ENCODE measurements at places on chromosomes 13 and 19.

- no peak for DNase-seq
Observed at GRCh38 chr19:15534957-15535864, 26.9 kb downstream of the CYP4F22 start.

DNA sequence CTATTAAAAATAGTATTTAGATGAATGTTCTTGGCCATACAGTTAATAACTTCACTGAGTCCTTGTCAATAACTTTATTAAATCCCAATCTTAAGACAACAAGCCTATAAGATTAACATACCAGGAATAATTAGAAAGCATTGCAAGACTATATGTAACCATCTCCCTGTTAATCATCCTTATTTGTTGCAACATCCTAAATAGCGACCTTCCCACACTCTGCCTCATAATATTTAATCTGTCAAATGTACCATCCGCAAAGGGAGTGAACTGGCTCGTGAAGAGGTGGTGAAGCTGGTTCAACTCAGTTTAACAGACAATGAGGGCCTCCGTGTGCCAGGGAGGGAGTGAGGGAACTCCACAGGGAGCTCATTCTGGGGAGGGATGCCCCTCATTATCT, 33.9 kb downstream of the KL start:
- DNase-seq: peak; percentile 58

DNA sequence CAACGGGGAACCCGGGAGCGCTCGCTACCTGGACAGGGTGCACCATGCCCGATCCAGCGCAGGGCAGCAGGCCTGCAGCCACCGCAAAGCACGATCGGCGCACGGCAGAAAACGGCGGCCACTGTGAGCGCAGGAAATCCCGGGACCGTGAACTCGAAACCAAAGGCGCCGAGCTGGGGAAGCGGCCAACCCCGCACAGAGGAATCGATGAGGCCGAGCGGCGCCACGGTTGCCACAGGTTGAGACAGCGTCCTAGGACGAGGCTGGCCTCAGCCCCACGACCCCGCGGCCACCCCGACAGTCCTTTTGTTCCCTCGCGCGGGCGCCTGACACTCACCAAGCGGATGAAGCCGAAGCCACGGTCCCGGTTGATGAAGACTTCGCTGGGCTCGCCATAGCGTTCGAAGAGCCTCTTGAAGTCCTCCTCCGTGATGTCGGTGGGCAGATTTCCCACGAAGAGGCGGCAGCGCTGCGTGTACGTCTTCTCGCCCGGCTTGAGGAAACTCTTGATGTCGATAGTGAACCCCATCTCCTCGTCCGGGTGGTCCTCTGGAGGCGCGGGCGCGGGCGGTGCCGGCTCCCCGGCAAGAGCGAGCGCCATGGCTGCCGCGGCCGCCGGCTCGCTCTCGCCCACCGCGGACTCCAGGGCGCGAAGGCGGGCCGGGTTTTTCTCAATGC, 557 bp downstream of the PSPC1 start:
- peak; percentile 80 for DNase-seq

DNA sequence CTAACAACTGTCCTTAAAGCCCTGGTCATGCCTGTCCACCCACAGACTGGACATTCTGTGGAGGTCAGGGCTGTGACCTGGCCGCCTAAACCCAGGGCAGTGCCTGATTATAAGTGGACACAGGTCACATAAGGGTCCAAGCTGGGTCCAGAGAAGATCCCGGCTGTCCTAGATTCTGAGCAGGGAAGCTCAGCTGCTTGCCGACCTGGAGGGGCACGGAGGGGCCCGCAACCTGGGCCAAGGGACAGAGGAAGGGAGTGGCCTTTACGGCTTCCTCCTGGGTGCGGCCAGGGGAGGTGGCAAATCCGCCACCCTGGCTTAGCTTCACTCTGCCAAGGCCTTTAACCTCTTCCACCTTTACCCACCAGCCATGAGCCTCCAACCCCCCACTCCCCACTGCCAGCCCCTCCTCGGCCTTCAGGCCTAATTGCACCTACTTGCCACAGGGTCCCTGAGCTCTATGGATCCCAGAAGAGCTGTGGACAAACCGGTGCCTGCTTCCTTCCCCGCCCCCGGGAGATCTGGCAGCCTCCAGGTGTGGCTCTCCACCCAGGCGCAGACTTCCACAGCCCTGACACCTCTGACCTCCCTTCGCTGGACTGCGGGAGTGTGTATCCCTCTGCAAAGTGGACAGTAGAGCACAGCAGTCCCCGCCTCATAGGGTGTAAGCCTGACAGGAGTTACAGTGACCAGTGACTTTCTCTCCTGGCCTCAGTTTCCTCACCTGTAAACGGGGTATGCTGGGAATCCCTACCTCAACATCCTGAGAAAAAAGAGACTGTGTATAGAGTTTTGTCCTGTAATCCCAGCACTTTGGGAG, 1.7 kb downstream of the CD320 start:
- no peak for DNase-seq

DNA sequence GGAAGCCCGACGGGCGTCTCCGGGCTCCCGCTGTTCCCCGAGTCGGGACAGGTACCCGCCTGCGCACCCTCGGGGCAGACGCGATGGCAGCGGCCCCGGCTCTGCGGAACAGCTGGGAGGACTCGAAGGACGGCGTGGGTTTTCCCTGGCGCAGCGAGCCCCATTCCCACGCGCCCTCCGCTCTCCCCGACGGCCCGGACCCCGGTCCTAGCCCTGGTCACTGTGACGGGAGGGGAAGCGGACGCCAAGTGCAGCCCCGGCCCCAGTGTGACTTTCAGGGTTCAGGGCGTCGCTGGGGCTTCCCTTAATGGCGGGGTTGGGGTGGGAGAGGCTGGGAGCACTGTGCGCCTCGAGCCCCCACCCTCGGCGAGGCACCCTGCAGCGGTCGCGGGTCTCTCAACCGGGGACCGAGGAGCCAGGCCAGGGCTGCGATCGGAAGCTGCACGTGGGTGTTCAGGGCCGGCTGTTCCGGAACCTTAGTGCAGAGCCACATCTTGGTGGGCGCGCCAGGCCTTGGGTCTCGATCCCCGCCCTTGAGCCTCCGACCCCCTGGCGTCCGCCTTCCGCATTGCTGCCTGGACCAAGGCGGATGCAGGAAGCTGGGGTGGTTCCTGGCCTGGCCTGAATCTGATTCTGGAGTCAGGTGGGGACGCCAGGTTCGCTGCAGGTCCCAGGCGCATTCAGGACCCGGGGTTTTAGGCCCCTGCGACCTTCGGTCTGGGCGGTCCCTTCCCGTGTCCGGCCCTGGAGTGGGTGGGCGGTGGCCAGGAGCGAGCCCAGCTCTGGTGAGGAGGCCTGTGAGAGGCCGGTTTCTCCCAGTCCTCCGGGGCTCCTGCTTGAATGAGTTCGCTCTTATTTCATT, 3.5 kb downstream of the LGALS7B start:
- DNase-seq: peak; percentile 44

Data from GM23248 (cell line).